ENCODE measurements at places on chromosomes 3 and 15.

DNA sequence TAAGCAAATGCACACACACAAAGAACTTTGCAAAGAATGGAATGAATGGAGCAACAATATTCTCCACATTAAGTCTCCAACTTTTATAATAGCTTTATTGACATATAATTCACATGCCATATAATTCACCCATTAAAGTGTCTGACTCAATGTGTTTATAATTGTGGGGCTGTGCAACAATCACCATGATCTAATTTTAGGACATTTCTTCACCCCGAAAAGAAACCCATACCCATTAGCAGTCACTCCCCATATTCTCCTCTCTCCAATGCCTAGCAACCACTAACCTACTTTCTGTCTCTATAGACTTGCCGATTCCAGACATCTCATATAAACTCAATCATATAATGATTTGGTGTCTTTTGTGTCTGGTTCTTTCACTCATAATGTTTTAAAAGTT lies 22.6 kb downstream of the VGLL4 start:
- no peak for DNase-seq

DNA sequence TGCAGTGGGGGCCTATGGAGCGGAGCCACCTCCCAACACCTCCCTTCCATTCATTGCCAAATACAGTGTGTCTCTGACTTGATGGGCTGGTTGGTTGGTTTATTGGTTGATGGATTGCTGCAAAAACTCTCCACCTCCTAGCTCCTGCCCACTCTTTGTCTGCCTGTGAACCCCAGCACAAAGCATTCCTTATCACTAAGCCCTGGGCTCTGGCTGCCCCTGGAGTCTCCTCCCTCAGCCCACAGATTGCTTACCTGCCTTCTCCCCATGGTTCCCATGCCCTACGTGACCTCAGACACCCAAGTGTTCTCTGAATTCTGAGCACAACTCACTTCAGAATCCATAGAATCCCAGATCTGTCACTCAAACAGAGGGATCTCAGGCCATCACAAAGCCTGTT lies 139.1 kb upstream of the TPM1 start:
- no peak for DNase-seq

DNA sequence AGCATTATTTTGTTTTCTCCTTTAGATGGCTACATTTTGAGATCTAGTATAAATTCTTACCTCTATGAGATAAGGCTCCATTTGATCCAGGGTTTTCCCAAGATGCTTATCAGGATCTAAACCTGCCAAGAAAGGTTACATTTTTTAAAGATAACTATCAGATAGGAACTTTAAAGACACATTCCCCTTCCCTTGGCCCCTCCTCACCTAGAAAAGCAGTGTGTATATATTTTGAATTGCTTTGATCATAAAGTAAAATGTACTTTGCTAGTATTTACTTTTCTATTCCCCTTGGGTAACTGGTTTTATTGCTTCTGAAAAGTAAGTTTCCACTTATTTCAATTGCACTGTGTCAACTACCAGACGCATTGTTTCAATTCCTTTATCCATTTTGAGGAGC lies 135.2 kb downstream of the DPH6 start:
- no peak for DNase-seq

- no peak for DNase-seq
Observed at GRCh38 chr3:178536211-178537079, at the start of gene KCNMB2. Gene KCNMB2 (plus strand): TSS chr3:178536436.

GRCh38 chr15:32735989-32736700 lies 18.3 kb downstream of the GREM1 start:
- no peak for DNase-seq

DNA sequence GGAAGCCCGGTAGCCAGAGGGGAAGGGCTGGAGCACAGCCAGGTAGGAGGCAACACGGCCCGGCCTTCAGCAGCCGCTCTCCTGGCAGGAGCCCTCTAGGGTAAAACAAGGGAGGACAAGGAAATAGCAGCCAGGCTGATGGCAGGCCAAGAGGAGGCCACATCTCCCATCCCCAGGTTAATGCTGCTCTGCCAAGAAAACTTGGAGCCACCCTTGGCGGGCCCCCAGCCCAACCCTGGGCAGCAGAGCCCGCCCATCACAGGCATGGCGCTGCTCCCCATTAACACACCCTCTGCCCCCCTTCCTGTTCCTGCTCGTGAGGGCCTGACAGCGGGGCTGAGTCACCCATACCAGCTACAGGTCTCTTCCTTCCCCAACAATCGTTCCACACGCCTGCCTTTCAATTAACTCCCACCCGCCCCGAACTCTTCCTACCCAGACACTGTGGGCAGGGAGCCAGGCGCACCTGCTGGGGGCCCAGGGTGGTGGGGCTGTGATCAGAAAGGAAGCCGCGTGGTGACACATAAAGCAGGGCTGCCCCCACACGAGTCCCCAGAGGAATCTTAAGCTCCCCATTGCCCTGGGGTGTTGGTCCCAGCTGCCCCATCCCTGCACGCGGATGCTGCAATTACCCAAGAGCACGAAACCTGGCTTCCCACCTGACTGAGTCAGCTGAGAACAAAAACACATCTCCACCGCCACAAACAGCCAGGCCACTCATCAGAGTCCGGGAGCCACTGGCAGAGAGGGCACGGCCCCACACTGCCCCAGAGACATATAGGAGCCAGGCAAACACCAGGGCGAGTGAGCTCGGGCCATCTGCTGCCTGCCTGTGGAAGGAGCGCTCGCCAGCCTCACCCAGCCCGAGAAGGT lies at the start of gene C15orf62:
TSS of gene C15orf62 (plus strand) at position 707 of the 873 bp plus-strand sequence. CDS start 516 bp downstream, outside the sequence.
- no peak for DNase-seq

DNA sequence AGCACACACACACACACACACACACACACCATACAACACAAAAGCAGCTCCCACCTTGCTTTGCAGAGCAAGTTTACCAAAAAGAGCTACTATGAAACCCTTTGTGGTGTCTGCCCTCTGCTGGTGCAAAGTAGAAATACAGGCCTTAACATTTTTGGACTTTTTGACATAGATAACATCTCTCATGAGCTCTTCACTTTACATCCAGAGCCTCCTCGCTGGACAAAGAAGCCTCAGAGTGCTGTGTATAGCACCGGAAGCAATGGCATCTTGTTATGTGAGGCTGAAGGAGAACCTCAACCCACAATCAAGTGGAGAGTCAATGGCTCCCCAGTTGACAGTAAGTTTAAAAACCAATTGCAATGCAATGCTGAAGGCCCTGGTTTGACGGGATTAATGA lies 157.9 kb downstream of the CHL1 start:
- DNase-seq: no peak

DNA sequence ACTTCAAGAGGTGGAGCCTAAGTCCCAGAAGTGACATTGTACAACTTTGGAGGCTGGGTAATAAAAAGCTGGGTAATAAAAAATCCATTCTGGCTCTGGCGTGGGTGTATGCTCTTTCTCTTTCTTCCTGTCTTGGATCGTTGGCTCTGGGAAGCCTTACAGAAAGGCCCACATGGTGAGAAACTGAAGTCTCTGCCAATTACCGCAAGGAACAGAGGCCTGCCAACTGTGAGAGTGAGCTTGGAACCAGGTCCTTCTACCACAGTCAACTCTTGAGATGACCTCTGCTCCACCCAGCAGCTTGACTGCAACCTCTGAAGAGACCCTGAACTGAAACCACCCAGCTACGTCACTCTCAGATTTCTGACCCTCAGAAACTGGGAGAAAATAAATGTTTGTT lies 51.0 kb downstream of the NR2F2 start:
- DNase-seq: no peak

- no peak for DNase-seq
Observed at GRCh38 chr15:64774037-64774628, 1.3 kb downstream of the RBPMS2 start.

DNA sequence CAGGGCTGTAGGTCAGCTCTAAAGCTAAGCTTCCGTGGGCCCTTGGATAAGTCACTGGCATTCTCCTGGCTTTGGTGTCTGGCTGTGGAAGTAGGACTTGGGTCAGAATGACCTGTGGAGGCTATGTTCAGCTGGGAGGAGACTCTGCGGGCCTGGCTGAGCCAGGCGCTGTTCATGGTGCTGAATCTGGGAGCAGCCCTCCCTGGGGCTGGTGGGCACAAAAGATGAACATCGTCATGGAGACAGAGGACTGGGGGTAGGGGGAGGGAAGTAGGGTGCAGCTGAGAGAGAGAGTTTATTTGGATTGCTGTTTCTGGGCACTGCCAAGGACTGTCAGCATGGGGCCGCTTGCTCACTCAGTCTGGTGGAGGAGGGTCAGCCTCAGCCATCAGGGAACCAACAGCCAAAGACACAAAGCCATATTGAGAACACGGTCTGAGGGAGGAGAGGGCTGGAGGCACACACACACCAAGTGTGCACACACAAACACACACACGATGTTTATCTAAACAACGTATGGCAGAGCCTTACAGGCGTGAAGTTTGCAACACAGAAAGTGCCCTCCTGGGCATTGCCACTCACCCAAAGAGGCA lies 120.7 kb upstream of the LINGO1 start:
- no peak for DNase-seq

GRCh38 chr3:117252208-117252607 lies 542.6 kb downstream of the TUSC7 start:
- no peak for DNase-seq

- no peak for DNase-seq
Observed at GRCh38 chr15:63473999-63474809, 30.2 kb upstream of the USP3 start.

- DNase-seq: no peak
Observed at GRCh38 chr3:45942051-45942825, 1.0 kb upstream of the CXCR6 start.
